Fibroblast of villous mesenchyme (primary cell): ENCODE measurements at places on chromosomes 12 and 14. TPM values are rescaled to one million over a fixed set of nuclear protein-coding genes. Genes with fewer than 3 reads are reported as not detected.

GRCh38 chr14:99806836-99807235, 13.6 kb downstream of the EML1 start:
- DNase-seq: peak; percentile 62

Gene LPCAT3
- total RNA-seq: 20.6 and 26.3 TPM in 2 replicates

DNA sequence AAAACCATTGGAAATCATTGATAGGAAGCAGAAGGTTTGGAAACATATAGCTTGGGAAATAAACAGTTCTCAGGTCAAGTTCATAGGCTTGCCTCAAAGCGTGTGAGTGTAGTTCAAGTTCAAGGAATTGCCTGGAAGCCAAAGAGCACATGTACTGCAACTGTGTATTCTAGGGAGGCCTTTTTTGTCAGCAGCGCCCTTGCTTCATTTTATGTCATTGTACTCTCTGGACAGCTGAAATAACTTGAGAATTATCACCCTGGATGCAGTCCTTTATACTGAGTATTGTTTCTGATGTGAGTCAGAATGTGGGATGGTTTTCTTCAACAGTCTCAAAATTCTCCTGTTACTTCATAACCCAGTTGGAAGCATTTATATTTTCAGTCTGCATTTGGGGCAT, 16.0 kb upstream of the EVL start:
- peak; percentile 74 for DNase-seq

- DNase-seq: peak; percentile 39
These were observed 210.6 kb upstream of the DIO3 start for GRCh38 chr14:101350691-101351090.

DNA sequence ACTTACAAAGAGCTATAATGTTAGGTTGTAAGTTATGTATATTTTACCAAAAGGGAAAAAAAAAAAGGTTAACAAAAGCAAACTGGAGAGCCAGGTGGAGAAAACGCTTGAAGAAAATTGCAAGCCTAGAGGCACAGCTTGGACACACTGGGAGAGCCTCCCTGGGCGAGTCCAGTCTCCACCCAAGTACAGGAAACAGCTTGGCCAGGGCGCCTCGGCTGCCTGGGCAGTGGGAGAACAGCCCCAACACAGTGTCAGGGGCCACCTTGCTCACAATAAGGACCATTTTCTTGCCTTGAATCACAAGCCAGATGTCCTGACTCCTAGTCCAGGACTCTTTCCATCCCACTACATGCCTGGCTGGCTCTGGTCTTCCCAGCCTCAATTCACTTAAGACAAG, 33.3 kb downstream of the TTC7B start:
- no peak for DNase-seq
